ENCODE measurements at places on chromosomes 5 and 9.
A peak's percentile ranks its signal among the peaks of the same experiment; 100 is the strongest.

- peak; percentile 20 for DNase-seq
Measured at GRCh38 chr5:116573279-116573701, 1.3 kb downstream of the SEMA6A start.

DNA sequence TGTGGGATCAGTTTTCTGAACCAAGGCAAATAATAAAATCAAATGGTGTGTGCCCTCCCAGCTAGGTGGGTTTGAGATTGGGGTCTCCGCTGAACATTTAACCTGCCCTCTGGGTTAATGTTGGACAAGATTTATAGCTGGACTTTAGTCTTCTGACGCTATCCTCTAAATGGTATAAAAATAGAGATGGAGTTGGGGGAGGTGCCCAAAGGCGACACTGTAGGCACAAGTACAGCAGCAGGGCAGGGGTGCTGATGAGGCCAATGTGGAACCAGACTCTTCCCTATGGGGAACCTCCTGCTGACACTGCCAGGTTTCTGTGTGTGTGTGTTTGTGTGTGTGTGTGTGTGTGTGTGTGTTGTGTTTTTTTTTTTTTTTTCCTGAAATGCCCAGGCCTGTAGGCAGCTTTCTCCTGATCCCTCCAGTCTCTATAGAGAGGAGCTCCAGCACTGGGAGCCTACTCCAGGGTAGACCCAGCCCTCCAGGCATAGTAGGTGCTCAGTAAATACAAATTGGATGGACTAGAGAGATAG lies 37.9 kb downstream of the PCDH1 start:
- DNase-seq, result no peak

GRCh38 chr5:172946146-172946545 lies 13.1 kb upstream of the RPL26L1 start:
- no peak for DNase-seq

GRCh38 chr9:2241461-2241835 lies 226.3 kb downstream of the SMARCA2 start:
- no peak for DNase-seq

DNA sequence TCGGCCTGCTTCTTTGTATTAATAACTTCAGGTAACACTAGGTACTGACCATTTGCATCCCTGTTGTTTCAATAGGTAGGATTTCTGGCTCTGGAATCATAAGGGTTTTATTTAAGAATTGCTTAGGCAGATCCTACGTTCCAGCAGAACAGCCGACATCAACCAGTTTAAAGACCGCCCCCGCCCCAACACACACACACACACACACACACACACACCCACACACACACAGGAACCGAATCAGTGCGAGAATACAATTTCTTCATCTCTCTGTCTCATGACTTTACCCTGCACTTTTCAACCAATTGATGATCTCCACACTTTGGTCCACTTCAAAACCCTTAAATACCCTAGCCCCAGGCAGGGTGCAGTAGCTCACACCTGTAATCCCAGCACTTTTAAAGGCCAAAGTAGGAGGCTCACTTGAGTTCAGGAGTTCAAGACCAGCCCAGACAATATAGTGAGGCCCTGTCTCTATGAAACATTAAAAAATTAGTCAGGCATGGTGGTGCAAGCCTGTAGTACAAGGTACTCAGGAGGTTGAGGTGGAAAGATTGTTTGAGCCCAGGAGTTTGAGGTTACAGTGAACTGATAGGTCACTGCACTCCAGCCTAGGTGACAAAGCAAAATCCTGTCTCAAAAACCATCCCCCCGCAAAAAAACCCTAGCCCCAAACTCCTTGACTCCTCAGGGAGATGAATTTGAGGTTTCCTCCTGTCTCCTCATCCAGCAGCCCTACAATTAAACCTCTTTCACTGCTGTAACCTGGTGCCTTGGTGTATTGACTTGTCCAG lies 2.7 kb upstream of the MTMR12 start:
- no peak for DNase-seq

DNA sequence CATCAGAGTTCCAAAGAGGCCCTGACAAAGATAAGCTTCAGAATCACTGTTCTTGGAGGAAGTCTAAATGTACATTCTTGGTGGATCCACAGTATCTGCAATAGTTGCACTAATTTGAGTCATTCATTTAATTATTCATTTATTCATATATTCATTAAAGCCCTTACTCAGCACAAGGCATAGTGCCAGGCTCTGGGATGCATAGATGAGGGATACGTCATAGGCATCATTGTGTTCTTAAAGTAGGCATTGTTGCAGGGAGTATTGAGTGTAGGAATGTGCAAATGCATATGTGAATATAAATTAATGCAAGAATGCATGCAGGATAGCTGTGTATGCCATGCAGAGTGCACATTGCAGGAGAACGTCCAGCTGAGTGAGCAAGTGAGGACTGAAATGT lies 100.7 kb downstream of the DRD1 start:
- DNase-seq, result no peak

- DNase-seq, result peak; percentile 29
Measured at GRCh38 chr5:160685695-160686094, 166.3 kb downstream of the ATP10B start.

DNA sequence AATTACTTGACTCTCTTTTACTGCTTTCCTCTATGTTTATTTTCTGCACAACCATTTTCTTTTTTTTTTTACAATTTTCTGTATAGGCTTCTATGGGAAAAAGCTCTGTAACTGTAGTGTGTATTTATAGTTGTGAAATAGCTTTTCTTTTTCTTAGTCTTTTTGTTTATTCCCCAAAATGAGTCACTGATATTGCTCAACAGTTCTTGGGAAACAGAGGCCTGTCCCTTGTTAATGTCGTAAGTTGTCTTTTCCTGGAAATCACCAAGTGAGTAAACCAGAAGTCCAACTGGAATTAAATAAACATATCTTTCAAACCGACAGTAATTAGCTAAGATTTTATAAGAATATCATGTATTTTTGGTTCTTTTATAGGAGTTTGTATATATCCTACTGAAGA lies 325.1 kb upstream of the PRR16 start:
- DNase-seq, result no peak

GRCh38 chr9:92119586-92119985 lies 4.4 kb upstream of the SPTLC1 start:
- no peak for DNase-seq

GRCh38 chr9:90867101-90867500 lies 65.5 kb downstream of the SYK start:
- no peak for DNase-seq

DNA sequence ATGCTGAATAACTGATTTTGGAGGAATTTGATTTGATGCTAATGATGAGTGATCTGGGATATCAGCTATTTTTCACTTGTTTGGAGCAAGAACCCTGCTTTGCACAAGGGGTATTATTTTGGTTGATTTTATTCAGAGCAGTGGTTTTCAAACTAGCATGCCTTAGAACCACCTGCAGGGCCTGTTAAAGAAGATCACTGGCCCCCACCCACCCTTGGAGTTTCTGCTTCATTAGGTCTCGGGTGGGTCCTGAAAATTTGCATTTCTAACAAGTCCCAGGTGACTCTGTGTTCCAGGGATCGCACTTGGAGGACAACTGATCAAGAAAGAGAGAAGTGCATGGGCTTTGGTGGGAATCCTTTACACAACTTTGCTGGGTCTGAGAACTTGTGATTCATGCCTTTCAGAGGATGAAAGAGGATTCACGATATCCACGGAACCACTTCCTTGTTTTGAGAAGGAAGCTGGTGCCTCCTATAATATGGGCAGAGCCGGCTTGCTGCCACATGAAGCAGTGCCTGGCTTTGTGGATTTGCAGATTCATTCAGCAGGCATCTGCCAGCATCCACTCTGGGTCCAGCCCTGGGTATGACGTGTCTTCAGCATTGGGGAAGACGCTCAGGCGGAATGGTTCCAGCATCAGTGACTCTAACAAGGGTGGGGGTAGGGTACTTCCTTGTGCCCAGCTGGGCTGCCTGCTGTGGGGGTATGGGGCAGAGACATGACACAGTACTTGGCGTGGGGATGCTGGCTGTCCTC lies 106.6 kb upstream of the PITX1 start:
- no peak for DNase-seq

DNA sequence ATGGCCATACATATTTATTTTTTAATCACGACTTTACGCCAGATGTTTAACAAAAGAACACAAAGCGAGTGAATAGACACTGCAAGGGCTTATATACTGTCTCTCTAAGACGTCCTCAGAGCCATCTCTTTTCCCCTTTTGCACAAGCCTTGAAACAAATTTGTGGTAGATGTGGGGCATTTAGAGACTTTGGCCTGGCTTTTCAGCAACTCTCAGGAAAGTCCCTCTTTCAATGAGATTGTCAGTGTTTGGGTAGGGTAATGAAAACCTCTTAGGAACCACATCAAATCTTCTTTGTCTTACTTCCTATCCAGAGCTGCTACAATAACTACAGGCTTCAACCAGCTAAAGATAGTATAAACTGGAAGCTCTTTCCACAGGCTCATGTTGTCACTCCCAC lies 380.0 kb downstream of the ANXA1 start:
- no peak for DNase-seq

- DNase-seq, result no peak
Measured at GRCh38 chr9:122406070-122406890, 35.5 kb downstream of the PTGS1 start.

GRCh38 chr9:109132567-109133021 lies 12.8 kb upstream of the TMEM245 start:
- no peak for DNase-seq

- DNase-seq, result no peak
Measured at GRCh38 chr5:82319651-82320376, 41.7 kb upstream of the RPS23 start.

GRCh38 chr5:135030956-135031812 lies 2.8 kb downstream of the PITX1 start:
- DNase-seq, result no peak

DNA sequence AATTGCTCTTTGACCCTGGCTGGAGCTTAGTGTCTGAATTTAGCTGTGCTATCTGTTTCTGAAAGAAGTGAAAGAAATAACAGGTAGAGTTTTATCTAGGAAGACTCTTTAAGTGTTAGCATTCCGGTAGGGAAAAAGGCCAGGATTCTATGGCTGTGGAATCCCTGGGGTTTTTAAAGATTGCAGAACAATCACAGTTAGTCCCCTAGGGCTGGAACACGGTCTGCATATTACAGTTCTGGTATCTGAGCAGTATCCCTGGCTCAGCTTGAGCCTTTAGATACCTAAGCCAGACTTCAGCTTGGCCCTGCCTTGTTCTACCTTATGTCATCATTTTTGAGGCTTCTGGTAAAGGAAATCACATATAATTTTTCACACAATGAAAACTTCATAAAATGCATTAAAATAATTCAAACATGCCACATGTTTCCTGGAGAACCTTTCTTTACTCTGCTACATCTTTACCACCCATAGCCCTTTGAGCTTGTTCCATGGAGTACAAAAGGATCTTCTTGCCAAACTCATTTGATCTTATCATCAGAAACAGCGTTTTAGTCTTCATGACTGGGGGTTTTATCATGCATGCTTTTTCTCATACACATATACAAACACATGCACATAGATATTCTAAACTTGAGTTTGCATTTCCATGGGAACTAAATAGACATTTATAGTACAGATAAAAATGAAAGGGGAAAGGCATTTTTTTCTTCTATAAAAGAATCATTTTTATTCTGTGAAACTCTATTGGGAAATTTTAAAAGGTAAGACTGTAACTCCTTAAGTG lies 410.8 kb downstream of the CETN3 start:
- no peak for DNase-seq

GRCh38 chr5:111997711-111998110 lies 240.7 kb upstream of the NREP start:
- no peak for DNase-seq
